T follicular helper cell (primary cell): ENCODE measurements at places on chromosomes 16 and 17.

- no peak for DNase-seq
These were observed 764 bp upstream of the SMURF2 start for GRCh38 chr17:64662774-64663367.

DNA sequence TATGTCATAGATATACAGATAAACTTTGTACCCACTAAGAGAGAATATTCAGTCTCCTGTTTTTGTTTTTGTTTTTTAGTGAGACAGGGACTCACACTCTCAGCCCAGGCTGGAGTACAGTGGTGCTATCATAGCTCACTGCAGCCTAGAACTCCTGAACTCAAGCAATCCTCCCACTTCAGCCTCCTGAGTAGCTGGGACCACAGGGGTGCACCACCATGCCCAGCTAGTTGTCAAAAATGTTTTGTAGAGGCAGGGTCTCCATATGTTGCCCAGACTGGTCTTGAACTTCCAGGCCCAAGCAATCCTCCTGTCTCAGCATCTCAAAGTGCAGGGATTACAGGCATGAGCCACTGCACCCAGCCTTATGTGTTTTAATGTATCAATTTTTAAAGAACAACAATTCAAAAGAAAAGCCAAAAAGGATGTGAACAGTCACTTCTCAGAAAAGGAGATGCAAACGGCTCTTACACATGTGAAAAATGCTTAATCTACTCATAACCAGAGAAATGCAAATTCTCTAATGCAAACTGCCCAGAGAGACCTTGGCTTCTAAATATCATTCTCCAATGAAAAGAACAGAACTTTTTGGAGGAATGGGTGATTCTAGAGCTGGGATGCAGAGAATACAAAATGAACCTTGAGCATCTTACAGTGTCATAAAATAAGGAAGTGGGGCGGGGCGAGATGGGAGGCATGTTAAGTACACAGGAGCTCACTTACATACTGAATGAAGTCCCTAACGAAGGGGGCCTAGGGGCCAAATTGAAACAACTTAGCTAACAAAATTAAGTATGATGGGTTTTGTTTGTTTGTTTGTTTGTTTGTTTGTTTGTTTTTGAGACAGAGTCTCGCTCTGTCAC, 7.3 kb upstream of the CMTM3 start:
- no peak for DNase-seq

- DNase-seq: no peak
These were observed 227.3 kb downstream of the WWOX start for GRCh38 chr16:78326731-78327130.

GRCh38 chr17:29566473-29567303, at the start of gene ABHD15:
Gene ABHD15, minus strand, starts transcription at chr17:29567037. Its CDS starts 71 bp downstream, at chr17:29566966.
- no peak for DNase-seq

- DNase-seq: no peak
These were observed 14.6 kb upstream of the CDH8 start for GRCh38 chr16:62050793-62051192.

GRCh38 chr17:11282586-11282985, 41.6 kb downstream of the SHISA6 start:
- no peak for DNase-seq
